ENCODE measurements at places on chromosomes 3 and 15. TPM values are rescaled to one million over a fixed set of nuclear protein-coding genes. Genes with fewer than 3 reads are reported as not detected.
A peak's percentile ranks its signal among the peaks of the same experiment; 100 is the strongest.

The C15orf62 gene
- total RNA-seq, result 0.25 TPM

The CDAN1 gene
- 11.1 TPM for total RNA-seq

The GRM7 gene
- not detected for total RNA-seq

The GOLGA8B gene
- total RNA-seq, result 31.7 TPM

The CYP8B1 gene
- not detected for total RNA-seq

The GCNT3 gene
- total RNA-seq, result 0.29 TPM

The GPR62 gene
- not detected for total RNA-seq

The SNURF gene
- total RNA-seq, result 13.7 TPM

The EBLN2 gene
- 3.4 TPM for total RNA-seq

The KLHL24 gene
- 19.9 TPM for total RNA-seq

The SLC12A1 gene
- total RNA-seq, result not detected

The SLC49A4 gene
- total RNA-seq, result 12.6 TPM

The AZI2 gene
- 66.4 TPM for total RNA-seq

The FRMD5 gene
- not detected for total RNA-seq

The MEIS2 gene
- 9.5 TPM for total RNA-seq

The GNAT1 gene
- not detected for total RNA-seq

DNA sequence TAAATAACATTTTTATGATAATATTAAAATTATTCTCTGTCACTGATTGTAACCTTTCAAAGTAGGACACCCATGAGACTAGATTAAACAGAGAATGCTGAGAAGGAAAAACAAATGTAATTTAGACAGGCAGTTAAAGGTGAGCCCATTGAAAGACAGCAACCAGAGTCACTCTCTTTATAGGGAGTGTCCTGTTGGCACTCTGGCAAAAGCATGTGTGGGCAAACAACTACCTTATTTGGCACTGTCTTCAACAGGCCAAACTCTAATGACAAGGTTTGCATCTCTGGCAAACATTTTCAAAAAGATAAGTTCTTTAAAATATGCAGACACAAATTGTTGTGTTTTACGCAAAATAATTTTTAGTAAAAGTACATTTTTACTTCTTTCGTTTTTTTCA is 29.8 kb downstream of the NFKBIZ start:
- no peak for DNase-seq

GRCh38 chr3:133833267-133833666 is 27.7 kb downstream of the SRPRB start:
- no peak for DNase-seq

- DNase-seq, result no peak
These were observed 1045.3 kb downstream of the OTOL1 start for GRCh38 chr3:162541923-162542322.

- DNase-seq, result no peak
These were observed 97.1 kb downstream of the APBA2 start for GRCh38 chr15:28982886-28983285.

GRCh38 chr15:44861917-44862316 is 94.6 kb upstream of the TERB2 start:
- DNase-seq, result no peak

DNA sequence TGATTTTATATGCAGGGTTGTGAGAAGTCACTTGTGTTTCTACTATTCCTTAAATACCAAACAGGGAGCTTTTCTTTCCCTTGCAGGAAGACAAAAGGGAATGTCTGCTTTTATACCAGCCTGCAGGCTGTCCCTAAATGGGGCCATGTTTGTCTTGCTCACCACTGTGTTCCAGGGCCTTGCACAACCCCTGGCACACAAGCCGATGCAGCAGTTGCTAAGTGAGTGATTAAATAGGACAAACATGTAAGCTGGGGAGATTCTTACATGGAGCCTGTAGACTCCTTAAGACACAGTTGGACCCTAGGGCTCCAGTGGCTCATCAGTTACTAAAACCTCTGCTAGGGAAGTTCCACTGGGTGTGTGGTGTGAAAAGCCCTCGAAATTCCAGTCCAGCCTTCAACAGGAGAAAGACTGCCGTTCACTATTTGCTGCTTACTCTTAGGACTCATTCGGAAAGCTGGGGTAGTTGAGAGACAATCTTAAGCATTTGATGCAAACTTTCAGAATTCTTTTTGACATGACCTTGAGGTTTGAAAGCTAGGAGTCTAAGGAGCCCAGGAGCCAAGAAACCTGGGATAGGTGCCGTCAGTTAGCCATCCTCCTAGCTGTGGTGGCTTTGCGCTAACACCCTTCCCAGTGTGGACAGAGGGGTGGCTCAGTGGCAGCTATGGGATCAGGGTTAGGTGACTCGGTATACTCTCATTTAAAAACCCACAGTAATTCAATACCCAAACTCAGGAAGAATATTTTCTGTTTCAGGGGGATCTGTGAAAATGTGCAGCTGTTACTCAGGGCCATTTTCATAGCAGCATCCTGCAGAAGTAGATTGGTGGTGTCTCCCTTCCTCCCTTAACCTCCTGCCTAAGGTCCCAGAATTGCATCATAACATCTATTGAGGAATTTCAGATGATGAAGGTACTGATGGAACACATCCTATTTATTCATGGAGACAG is 39.1 kb downstream of the SYNM start:
- no peak for DNase-seq

GRCh38 chr3:52704611-52705437 is 767 bp downstream of the GLT8D1 start:
- DNase-seq, result no peak

GRCh38 chr3:32303977-32304881 is 65.7 kb downstream of the CMTM8 start:
- DNase-seq, result no peak

DNA sequence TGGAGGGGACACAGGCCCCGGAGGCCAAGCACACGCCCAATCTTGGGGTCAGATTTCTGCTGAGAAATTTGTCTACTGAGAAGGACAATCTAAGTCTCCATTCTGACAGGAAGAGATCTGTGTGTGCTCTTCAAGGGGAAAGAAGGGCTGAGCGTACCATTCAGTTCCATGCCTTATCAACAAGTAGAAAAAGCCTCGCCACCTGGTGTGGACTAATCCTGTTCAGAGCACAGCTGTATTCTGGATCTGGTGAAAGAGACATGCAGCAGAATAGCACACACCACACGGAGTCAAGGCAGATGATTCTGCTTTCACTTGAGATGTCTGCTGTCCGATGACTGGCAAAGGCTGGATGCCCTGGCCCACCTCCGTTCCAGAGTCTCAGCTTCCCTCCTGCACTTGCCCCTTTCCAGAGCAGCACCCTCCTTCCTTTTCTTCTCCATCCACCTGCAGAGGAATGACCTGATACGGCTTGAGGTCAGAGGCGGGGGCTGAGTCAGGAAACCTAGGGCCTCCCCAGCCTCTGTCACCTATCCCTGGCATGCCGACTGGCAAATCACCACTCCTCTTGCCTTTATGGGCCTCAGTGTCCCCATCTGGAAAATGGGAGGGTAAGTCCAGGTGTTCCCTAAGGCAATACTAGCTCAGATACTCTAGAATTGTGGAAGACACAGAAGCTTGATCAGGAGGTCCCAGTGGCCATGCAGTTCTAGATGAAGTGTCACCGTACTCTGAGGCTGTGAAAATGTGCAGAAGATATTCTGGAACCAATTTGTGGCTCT is 36.9 kb upstream of the CTSH start:
- DNase-seq, result no peak

DNA sequence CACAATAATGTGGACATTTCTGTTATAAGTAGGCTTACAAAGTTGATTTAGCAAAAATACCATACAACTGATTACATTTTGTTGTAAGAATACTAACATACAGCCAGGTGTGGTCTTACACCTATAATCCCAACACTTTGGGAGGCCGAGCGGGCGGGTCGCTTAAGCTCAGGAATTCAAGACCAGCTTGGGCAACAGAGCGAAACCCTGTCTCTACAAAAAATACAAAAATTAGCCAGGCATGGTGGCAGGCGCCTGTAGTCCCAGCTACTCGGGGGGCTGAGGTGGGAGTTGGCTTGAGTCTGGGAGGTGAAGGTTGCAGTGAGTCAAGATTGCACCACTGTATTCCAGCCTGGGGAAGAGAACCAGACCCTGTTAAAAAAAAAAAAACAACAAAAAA is 67.1 kb downstream of the DLG1 start:
- no peak for DNase-seq

DNA sequence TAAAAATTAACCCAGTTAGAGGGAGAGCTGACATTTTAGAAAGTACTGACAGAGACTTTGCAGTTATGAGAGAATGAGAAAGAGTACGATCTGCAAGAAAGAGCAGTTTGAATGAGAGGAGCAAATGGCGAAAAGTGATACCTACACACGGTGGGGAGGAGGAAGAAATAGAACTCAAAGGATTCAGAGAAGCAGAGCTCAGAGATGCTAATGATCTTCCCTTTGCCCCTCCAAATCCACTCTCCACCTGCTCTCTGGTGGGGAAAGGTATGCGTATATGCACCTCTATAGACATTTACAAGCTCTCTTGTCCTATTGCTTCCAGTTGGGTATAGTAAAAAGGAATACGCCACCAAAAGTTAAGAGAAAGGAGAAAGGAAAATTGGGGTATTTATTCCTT is 123.3 kb upstream of the TTC14 start:
- no peak for DNase-seq

GRCh38 chr3:148004331-148004730 is 595.2 kb downstream of the ZIC1 start:
- DNase-seq, result no peak

- no peak for DNase-seq
These were observed 17.3 kb upstream of the IL12A start for GRCh38 chr3:159971311-159971710.

- DNase-seq, result peak; percentile 3
These were observed 47.4 kb upstream of the WNT7A start for GRCh38 chr3:13927295-13927694.

- no peak for DNase-seq
These were observed 211.6 kb downstream of the MAGI1 start for GRCh38 chr3:65827076-65827475.

DNA sequence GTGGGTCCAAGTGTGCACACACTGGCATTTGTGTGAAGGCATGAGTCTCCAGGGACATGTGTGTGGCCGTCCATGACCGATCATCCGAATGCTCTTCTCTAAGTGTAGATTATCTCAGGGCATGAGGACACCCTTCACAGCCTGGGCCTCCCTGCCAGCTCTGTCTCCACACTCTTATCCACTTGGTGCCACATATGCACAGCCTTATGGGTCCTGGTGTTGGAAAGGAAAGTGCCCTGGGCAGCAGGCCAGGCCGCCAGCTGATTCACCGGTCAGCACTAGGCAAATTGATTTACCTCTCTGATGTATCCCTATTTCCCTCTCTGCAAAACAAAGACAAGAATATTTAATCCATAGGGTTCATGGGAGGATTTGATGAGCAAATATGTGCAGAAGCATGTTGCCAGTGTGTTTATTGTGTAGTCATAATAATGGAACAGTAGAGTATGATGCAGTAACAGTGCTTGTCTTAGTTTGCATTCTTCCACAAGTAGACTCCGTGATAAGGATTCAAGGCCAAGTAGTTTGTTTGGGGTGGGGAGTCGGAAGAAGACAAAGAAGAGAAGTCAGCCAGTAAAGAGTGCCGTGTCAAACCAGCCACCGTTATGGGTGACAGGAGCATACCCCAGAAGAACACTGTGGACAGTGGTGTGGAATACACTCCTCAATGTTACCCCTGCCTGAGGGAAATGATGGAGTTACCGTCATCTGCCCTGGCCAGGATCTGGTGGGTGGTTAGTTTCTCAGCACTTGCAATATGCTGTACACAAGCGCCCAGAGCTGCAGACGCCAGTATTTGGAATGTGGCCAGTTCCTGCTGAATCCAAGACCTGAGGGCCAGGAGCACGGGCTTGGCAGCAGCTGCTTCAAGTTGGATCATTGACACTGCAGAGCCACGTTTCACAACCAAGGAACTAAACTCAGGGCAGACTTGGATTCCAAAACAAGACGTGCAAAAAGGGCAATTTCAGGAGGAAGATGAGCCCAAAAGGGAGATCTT is 85.1 kb downstream of the MTHFS start:
- no peak for DNase-seq

GRCh38 chr3:197006446-197006845 is 23.2 kb downstream of the MELTF start:
- DNase-seq, result no peak

GRCh38 chr3:61531528-61531927 is 29.8 kb upstream of the PTPRG start:
- DNase-seq, result no peak

DNA sequence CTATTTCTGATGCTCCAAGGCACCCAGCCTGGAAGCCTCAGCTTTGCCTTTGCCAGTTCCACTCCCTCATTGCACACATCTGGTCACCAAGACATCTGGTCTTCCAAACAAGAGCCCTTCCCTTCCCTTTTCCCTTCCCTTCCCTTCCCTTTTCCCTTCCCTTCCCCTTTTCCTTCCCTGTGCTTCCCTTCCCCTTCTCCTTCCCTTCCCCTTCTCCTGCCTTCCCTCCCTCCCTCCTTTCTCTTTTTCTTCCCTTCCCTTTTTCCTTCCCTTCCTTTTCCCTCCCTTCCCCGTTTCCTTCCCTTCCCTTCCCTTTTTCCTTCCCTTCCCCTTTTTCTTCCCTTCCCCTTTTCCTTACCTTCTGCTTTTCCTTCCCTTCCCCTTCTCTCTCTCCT is 2.4 kb upstream of the CGNL1 start:
- no peak for DNase-seq

- no peak for DNase-seq
These were observed 268.8 kb upstream of the ARHGEF26 start for GRCh38 chr3:153852355-153852754.

- no peak for DNase-seq
These were observed 27.2 kb upstream of the B3GALNT1 start for GRCh38 chr3:161132391-161132790.

GRCh38 chr3:105746231-105746996 is 122.4 kb downstream of the CBLB start:
- DNase-seq, result no peak

- DNase-seq, result no peak
These were observed 48.1 kb upstream of the SEMA6D start for GRCh38 chr15:47669221-47669620.

DNA sequence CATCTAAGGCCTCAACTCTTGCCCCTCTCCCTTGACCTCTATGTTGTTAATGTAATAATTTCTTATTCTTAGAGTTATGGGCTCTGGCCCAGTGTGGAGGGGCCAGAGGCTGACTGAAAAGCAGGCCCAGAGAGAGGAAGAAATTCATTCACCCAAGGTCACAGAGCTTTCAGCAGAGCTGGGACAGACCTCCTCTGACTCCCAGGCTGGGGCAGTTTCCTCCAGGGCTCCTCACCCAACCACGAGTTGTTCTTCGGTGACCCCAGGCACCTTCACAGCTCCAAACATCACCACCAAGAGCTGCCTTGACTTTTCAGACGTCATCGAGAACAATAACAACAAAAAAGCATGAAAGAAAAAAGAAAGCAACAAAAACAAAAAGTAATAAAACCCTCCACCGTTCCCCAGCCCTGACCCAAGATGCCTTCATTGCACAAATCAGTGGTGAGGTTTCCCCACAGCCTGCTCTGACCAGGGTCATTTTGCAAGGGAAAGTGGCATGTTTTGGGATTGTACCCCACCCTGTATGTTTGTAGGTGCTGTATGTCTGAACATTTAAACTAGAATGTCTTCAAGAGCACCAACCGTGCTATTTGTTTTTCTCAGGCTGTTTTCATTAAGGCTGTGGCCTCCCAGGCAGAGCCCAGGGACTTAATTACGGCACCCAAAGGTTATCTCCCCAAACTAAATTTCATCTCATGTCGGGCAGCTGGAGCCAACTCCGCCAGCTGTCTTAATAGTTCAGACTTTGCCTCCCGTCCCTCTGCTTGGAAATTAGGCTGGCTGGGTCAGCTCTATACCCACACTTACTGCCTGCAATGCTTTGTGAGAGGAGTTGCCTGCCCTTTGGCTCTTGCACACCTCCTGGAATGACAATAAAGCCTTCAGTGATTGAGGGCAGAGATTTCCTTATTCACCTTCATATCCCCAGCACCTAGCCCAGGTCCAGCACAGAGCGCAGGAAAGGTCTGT is 173.8 kb downstream of the RPLP1 start:
- DNase-seq, result no peak
